ENCODE measurements at places on chromosomes 3 and 15. TPM values are rescaled to one million over a fixed set of nuclear protein-coding genes. Genes with fewer than 3 reads are reported as not detected.

DOCK3 gene
- 3.1 TPM for total RNA-seq

ZBTB38 gene
- total RNA-seq = 415 TPM

DNA sequence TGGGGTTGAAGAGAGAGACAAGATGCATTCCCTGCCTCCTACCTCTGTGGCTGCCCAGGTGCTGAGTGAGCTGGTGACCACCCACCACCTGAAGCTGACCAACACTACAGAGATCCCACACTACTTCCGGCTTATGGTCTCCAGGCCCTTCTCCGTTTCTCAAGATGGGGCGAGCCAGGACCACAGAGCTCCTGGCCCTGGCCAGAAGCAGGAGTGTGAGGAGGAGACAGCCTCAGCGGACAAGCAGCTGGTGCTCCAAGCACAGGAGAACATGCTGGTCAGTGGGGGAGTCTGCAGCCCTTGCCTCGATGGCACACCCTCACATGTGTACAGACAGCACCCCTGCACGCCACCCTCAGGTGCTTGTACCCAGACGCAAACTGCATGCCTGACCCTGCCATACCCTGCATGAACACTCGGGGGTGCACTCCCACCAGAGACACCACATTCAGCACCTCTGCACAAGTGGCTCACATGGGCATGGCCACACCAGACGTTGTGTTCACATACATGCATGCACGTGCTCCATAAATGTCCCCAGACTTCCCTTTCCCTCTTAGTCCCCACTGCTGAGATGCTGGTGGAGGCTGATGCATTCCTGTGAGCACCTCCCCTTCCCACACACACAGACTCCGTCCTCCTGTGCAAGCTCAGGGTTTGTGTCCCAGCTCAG lies 19.0 kb downstream of the ACAA1 start:
- H3K27me3 ChIP-seq = no peaks in the 10 kb centered on the region
- no peaks in the 10 kb centered on the region for H3K4me1 ChIP-seq
- H3K36me3 ChIP-seq = peaks cover 24% of the 10 kb centered on the region
- H3K27ac ChIP-seq = no peak overlapping the region

DNA sequence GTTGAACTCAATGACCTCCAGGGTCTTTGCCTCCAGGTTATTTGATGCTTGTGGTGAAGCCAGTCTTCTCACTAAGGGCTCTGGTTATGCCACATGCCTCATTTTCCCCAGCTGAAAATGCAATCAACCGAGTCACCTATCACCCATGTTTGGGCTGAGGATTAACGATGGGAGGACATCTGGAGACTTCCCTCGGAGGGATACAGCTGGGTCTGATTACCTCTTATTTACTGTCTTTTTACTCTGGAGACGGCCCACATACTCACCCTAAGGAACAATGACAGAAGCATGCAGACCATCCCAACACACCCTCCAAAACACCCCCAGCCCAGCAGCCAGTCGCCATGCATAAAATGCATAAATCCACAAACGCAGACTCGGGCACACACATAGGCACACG lies 187.4 kb downstream of the OPA1 start:
- H3K27ac ChIP-seq = no peak overlapping the region
- no peak overlapping the region for H3K4me3 ChIP-seq
- no peaks in the 10 kb centered on the region for H3K36me3 ChIP-seq
- DNase-seq = no peak
- peaks cover 7% of the 10 kb centered on the region for H3K4me1 ChIP-seq
- peaks cover 19% of the 10 kb centered on the region for H3K27me3 ChIP-seq

- H3K27me3 ChIP-seq = no peaks in the 10 kb centered on the region
- no peaks in the 10 kb centered on the region for H3K36me3 ChIP-seq
Measured at GRCh38 chr3:129702934-129703712, 96.6 kb upstream of the PLXND1 start.

GRCh38 chr3:43294975-43295374 lies 8.6 kb downstream of the SNRK start:
- no peak overlapping the region for H3K27ac ChIP-seq
- peaks cover 71% of the 10 kb centered on the region for H3K4me1 ChIP-seq
- H3K4me3 ChIP-seq = no peak overlapping the region
- H3K27me3 ChIP-seq = no peaks in the 10 kb centered on the region

ITIH3 gene
- total RNA-seq = 0.71 TPM

GRCh38 chr3:44418549-44418948 lies 58.9 kb downstream of the ZNF445 start:
- DNase-seq = no peak
- H3K27ac ChIP-seq = no peak overlapping the region
- no peaks in the 10 kb centered on the region for H3K27me3 ChIP-seq
- no peaks in the 10 kb centered on the region for H3K36me3 ChIP-seq

ROPN1 gene
- not detected for total RNA-seq

DNA sequence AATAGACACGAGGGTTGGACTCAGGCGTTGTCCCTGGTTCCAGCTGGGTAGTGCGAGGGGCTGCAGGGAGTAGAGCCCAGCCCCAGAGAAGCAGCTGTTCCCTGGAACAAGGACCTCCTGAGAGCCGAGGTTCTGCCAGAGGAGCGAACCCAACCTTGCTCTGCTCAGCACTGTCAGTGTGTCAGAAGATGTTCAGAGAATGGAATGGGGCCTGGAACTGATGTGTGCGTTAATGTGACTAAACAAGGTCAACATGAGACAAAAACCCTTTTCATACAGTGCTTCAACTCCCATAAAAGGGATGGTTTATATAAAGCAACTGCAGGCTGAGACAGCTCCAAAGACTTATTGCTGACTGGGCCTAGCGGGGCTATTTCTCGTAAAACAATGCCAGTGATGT lies 35.5 kb upstream of the HACD2 start:
- H3K27me3 ChIP-seq = no peaks in the 10 kb centered on the region
- no peaks in the 10 kb centered on the region for H3K4me1 ChIP-seq

HRG gene
- total RNA-seq = 0.46 TPM

WDR93 gene
- not detected for total RNA-seq

- H3K36me3 ChIP-seq = no peaks in the 10 kb centered on the region
- DNase-seq = no peak
- no peak overlapping the region for H3K4me3 ChIP-seq
Measured at GRCh38 chr3:118628704-118629341, 405.8 kb downstream of the IGSF11 start.

ACTC1 gene
- 449 TPM for total RNA-seq

GRCh38 chr3:65448120-65448519 lies 590.6 kb downstream of the MAGI1 start:
- H3K4me1 ChIP-seq = no peaks in the 10 kb centered on the region
- no peak overlapping the region for H3K27ac ChIP-seq
- no peaks in the 10 kb centered on the region for H3K36me3 ChIP-seq
- no peak for DNase-seq
- H3K4me3 ChIP-seq = no peak overlapping the region

- H3K27me3 ChIP-seq = no peaks in the 10 kb centered on the region
- peaks cover 20% of the 10 kb centered on the region for H3K4me1 ChIP-seq
- no peak for DNase-seq
- no peak overlapping the region for H3K27ac ChIP-seq
Measured at GRCh38 chr3:69900331-69900730, 99.2 kb upstream of the SAMMSON start.

DNA sequence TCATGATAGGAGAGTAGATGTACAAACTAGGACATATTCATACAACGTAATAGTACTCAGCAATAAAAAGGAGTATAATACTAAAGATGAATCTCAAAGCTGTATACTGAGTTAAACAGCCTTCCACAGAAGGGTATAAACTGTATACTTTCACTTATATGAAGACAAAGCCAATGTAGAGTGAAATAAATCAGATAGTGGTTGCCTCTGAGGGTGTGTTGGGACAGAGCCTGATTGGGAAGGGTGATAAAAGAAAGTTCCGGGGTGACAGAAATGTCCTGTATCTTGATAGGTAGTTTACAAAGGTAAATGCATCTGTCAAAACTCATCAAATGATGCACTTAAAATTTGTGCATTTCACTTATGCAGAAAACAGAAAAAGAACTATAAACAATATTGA lies 122.5 kb downstream of the ADAM10 start:
- peaks cover 28% of the 10 kb centered on the region for H3K4me1 ChIP-seq
- H3K4me3 ChIP-seq = no peak overlapping the region
- DNase-seq = no peak
- H3K27me3 ChIP-seq = no peaks in the 10 kb centered on the region

DNA sequence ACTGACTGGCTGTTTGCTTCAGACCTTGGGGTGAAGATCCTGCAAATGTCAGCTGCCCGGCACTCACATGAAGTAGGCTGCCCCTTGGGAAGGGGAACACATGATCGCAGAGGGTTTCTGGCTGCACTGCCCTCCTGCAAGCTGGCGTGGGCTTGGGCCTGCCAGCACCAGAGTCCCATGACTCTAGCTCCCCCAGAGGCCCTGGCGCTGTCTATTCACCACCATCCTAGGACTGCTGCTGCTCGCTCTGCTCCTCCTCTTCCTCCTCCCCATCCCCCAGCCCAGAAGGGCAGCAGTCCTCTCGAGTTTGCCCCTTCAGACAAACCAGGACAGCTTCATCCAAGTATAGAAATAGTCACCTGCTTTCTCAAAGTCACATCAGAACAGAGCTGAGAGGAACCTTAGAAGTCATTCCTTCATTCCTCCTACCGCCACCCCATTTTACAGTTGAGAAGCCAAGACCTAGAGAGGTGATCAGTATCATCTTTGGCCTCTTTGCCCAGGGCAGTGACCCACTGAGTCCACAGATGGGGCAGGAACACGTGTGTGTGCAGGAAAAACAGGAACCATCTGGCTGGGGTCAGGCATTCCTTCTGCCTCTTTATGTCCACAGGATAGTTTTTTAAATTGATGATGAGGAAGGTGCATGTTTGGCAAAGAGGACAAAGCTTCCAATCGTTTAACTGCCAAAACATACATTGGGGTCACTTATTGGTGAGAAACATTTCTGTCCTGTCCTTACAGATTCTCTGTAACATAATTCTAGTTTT lies 13.2 kb downstream of the DPH3 start:
- no peak overlapping the region for H3K4me3 ChIP-seq
- H3K27ac ChIP-seq = no peak overlapping the region
- no peak for DNase-seq
- no peaks in the 10 kb centered on the region for H3K27me3 ChIP-seq
- no peaks in the 10 kb centered on the region for H3K36me3 ChIP-seq

DNA sequence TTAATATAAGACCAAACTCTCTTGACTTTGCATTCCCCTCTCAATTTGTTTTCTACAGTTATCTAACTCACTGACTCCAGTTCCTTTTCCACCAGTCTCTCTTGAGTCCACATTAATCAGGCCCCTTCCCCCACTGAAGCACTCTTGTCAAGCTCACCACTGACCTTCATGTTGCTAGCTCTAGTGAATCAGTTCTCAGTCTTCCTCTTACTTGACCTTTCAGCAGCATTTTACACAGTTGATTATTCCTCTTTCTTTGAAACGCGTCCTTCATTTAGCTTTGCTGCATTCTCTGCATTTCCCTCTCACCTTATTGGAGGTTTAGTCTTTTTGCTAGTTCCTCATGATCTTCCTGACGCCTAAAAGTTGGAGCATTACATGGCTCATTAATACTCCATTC lies 8.3 kb downstream of the PPP2R3A start:
- no peak overlapping the region for H3K4me3 ChIP-seq
- H3K4me1 ChIP-seq = peaks cover 38% of the 10 kb centered on the region
- H3K27ac ChIP-seq = no peak overlapping the region
- no peaks in the 10 kb centered on the region for H3K36me3 ChIP-seq
- no peaks in the 10 kb centered on the region for H3K27me3 ChIP-seq

CASR gene
- total RNA-seq = not detected

TOP2B gene
- 58.0 TPM for total RNA-seq

DNA sequence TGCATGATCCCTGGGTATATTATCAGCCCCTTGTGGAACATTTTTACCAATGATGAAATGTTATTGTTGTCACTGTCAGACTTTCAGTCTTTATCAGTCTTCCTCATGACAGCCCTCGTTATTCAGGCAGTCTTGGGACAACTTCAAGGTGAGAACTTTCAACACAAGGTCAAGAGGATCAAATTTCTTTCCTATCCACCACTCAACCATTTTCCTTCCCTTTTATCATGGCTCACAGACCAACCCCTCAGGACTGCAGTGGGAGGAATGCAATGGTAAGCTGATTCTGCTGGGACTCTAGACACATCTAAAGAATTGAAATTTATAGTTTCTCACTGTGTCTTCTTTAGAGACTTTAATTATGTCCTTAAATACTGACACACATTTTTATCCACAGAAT lies 107.0 kb upstream of the LSAMP start:
- H3K4me1 ChIP-seq = no peaks in the 10 kb centered on the region
- H3K4me3 ChIP-seq = no peak overlapping the region
- H3K36me3 ChIP-seq = no peaks in the 10 kb centered on the region
- DNase-seq = no peak
- no peaks in the 10 kb centered on the region for H3K27me3 ChIP-seq

SNTN gene
- total RNA-seq = not detected

DNA sequence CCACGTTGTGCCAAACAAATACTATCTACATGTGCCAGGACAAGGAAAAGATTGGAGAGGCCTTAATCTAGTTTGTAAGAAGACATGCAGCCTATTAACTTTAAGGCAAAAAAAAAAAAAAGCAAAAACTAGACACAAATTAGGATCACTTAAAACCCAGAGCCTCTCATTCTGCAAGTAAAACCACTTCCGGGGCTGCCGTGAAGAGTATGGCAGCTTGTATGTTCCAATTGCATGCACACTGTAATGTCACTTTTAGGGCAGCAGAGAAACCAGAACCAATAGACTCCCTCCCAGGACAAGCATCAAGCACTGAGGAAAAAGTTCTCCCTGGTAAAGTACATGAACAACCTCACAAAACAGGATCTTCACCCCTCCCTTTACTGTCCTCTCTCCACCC lies 70.6 kb downstream of the RSL24D1 start:
- no peaks in the 10 kb centered on the region for H3K27me3 ChIP-seq
- no peaks in the 10 kb centered on the region for H3K36me3 ChIP-seq

DNA sequence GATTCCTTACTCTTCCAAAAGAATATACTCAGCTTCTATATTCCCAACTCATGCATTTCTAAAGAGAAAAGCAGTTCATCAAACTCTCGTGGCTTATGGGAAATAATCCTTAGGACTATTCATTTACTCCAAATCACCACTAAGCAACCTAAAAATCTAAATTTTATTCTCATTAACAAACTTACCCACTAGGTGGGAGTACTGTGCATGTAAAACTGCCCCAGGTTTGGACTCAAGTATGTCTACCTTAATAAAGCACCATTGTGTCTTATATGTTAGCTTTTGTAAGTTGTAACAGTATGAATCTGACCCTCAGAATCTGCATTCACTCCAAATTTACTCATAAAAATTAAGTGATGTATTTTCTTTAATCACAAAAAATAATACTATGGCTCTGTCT lies 25.3 kb downstream of the RAD18 start:
- no peaks in the 10 kb centered on the region for H3K27me3 ChIP-seq
- no peak for DNase-seq
- no peaks in the 10 kb centered on the region for H3K36me3 ChIP-seq
- no peak overlapping the region for H3K4me3 ChIP-seq
- no peaks in the 10 kb centered on the region for H3K4me1 ChIP-seq
- H3K27ac ChIP-seq = no peak overlapping the region

- no peak overlapping the region for H3K27ac ChIP-seq
- no peaks in the 10 kb centered on the region for H3K27me3 ChIP-seq
- no peak overlapping the region for H3K4me3 ChIP-seq
- H3K4me1 ChIP-seq = peaks cover 4% of the 10 kb centered on the region
- DNase-seq = no peak
- no peaks in the 10 kb centered on the region for H3K36me3 ChIP-seq
Measured at GRCh38 chr3:46359733-46360493, 6.0 kb downstream of the CCR2 start.

MFGE8 gene
- total RNA-seq = 361 TPM

Data from gastrocnemius medialis (tissue), 4 donors.